NCI-H1092 treated with DMSO at 0.1 percent for 48 hours (cell line): ENCODE measurements at places on chromosomes 4 and X.

GRCh38 chr4:108051343-108051742 lies 61.7 kb downstream of the HADH start:
- no peak for DNase-seq

GRCh38 chrX:71650333-71650969 lies 16.9 kb upstream of the LOC101059915 start:
- DNase-seq: peak; percentile 1

GRCh38 chr4:80876810-80877209 lies 153.7 kb upstream of the BMP3 start:
- DNase-seq: no peak

- DNase-seq: peak; percentile 38
Observed at GRCh38 chr4:83010522-83011318, at the start of gene LIN54. LIN54 (minus strand) TSS chr4:83010823; CDS start chr4:82984844, 25,979 bp downstream.

DNA sequence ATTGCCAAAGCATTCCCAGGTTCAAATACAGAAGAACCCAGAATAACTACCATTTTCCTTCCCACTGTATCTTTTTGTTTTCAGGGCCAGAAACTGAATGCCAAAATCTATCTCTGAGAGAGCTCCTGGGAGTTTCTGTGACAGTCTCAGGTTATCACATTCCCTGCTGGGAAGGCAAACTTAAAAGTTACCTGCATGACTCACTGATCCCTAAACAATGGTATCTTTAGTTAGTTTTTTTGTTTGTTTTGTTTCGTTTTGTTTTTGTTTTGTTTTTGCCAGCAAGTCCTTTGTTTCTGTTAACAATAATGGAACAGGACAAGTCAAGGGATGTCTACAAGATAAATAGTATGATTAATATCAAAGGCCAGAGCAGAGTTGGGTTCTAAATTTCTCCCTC lies 34.3 kb downstream of the PAPSS1 start:
- no peak for DNase-seq

DNA sequence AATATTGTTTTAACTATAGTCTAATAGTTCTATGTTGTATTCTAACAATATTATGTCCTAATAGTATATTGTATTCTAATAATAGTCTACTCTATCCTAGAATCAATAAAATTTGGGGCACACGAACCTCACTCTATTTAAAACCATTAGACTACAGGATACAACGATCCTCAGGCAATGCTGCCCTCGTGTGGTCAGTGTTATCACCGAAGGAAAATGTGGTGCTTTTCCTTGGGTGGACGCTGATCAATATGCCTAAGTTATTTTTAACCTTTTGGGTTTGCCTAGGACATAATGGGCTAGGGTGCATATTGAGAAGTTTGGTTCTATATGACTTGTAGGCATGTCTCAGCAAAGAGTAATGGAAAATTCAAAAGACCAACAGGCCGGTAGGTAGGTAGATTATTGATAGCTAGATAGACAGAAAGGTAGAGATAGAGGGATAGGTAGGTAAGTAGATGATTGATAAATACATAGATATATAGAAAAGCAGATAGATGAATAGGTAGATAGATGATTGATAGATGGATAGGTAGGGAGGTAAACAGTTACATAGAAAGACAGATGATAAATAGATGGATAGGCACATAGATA lies 75.1 kb downstream of the PRKX start:
- DNase-seq: peak; percentile 16

DNA sequence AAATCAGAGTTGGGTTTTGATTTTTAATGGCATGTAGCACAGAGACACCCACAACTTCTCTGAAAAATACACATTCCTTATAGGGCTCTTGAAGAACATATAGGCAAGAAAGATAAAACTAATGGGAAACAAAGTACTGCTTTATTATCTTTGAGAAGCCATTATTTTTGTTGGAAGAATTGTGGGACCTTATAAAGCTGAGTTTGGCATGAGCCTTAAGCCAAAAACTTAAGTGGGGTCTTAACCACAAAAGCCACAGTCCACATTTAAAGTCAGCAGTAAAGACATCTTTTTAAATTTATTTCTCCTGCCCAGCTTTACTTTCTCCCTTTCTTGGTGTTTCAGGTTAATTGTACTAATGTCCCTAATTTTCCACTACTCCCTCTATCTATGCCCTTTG lies 1297.3 kb downstream of the C4orf33 start:
- DNase-seq: no peak

DNA sequence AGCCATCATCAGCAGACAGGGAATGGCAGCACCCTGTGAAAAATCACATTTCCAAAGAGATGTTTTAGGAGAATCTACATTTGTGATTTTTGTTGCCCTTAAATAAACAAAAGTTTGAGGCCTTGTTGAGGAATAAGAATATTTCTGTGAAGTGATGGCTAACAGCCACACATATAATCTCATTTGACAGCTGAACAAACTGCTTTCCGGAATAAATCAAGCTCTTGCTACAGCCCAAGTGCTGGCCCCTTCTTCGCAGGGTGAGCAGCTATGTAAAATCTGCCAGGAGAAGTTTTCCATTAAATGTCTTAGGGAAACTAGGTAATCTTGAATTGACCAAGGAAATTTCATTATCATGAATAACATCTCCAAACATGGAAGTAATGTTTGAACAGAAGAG lies 106.4 kb upstream of the GPM6B start:
- DNase-seq: no peak
